ENCODE measurements at places on chromosomes 16 and 17.

DNA sequence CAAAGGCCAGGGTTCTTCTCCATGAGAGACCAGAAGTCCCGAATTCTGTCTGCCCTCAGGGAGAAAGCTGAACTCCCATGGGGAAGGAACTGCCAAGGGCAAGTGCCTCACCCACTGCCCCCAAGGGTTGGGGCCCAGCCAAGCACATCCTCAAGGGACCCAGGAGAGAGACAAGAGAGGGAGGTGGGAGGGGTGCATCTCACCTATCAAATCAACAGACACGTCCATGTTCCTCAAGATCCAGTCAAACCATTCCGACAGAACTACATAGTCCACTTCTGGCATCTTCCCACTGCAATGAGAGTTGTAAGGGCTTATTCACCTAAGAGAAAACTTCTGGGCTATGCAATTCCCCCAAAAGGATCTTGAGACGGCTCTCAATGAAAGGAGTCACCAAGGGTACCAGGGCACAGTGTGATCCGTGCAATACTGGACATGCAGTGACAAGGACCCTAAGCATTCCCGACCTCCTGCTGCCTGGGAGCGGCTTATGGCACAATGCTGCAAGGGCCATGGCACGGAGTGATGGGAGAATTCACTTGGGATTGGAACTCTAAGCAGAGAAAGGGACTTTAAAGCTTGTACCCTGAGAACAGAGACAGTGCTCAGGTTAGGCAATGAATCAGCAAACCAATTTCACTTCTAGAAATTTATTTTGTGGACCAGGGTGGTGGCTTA, 32.2 kb downstream of the TK2 start:
- no peak for DNase-seq

DNA sequence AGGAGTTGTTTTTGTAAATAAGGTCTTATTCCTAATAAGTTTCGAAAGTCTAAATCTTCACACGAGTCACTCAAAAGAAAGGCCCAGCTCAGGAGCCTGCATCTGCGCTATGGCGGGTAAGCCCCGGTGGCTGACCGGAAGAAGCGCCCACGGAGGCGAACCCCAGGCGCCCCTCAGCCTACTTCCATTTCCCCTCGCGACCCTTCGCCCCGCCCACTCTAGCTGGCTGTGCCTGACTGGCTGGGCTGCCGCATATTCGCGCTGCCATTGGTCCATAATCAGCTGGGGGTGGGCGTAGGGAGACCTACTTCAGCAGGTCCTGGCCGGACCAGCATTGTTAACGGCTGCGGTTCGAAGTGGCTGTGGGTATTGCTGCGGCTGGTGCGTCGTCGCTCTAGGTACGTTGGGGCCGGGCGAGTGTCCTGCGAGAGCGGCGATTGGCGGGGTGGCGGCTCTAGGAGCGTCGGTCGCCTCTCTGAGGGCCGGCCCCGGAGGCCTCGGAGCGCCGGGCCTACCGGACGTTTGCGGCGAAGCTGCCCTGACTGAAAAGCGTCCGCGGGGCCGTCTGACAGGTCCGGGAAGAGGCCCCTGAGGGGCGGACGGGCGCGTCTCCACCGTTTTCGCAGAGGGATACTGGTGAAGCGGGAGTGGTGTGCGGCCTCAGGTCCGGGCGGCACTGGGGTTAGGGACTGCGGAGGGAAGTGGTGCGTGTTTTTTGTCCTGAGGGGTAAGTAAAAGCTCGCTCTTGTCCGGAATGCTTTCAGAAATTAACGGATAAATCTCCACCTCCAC, at the start of gene ATF7IP2:
Gene ATF7IP2 (plus strand): TSS at position 337 of the 792 bp plus-strand sequence. CDS start 44,560 bp downstream, outside the sequence.
- DNase-seq: peak; percentile 88

GRCh38 chr17:10156599-10156947, 41.8 kb downstream of the GAS7 start:
- DNase-seq: no peak

DNA sequence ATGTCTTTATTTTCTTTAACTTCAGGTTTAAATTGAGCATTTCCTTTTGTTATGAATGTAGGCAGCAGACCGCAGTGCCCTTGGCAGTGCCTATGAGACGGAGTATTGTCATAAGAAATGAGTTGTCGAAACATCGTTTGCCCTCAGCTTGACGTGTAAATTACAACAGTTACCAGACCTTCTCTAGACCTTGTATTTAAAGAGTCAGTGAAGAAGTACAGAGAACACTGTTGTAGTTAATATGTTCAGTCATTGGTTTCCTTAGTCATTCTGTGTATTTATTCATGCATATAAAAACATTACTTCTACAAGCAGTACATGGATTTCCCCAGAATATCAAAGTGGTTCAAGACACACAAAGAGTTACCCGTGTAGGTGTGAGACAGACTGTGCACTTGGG, 19.0 kb downstream of the IRF8 start:
- no peak for DNase-seq

- no peak for DNase-seq
Measured at GRCh38 chr17:45855691-45856336, 11.1 kb downstream of the SPPL2C start.

DNA sequence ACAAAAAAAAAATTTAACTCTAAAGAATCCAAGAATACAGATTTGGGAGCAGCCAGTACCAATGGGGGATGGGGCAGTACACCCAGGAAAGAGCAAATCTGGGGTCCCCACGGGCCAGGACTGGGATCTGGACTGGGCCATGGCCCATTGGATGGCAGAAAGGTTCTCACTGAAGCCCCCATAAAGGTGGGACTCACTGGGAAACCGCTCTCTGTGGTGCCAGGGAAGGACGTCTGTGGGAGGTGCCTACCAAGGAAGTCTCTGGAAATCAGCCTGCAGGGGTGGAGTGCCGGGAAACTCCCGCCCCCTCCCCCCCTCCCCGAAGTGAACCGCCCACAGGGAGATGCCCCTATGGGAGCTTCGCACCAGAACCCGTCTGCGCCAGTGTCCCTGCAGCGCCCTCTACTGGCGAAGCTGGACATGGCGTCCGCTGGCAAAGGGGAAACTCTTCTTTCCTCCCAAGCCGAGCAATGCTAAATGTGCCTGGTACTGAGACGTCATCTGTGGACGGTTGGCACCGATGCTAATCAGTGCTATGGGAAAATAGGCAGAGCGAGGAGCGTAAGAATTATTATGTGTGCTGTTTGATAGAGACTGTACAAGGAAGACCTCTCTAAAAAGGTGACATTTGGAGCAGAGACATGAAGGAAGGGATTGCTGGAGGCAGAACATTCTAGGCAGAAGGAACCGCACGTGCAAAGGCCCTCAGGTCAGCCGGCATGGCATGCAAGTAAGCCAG, 671.1 kb downstream of the WWOX start:
- DNase-seq: no peak

Data from dermis microvascular lymphatic vessel endothelial cell (primary cell).